AG09309 (cell line): ENCODE measurements at places on chromosomes 7 and 10.
A peak's percentile ranks its signal among the peaks of the same experiment; 100 is the strongest.

GRCh38 chr7:155247479-155248365 is 50.0 kb upstream of the INSIG1 start:
- DNase-seq: no peak

DNA sequence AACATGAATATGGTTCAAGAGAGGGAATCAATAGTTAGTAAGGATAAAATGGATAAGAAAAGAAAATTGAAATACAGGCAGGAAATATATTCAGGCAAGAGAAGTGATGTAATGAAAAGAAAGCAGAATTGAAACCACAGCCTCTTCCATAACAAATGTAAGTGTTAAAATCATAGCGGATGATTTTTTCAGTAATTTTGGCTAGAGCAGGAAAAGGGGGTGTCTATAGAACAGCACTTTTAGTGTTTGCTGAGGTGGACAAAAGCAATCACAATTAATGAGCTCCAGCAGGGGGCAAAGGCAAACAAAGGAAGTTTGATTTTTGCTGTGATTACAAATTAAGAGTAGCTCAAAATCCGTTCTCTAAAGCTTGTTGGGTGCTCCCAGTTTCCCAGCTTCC is 79.0 kb downstream of the TRIL start:
- DNase-seq: no peak

- no peak for DNase-seq
Observed at GRCh38 chr10:75408911-75409885, 7.6 kb upstream of the ZNF503 start.

GRCh38 chr10:26790221-26790995 is 70.3 kb downstream of the ABI1 start:
- peak; percentile 14 for DNase-seq

- DNase-seq: no peak
Observed at GRCh38 chr10:101625821-101626412, 37.8 kb downstream of the DPCD start.

GRCh38 chr7:131581241-131582051 is 25.0 kb upstream of the PODXL start:
- DNase-seq: no peak

- no peak for DNase-seq
Observed at GRCh38 chr10:92740762-92741161, 51.0 kb downstream of the HHEX start.

DNA sequence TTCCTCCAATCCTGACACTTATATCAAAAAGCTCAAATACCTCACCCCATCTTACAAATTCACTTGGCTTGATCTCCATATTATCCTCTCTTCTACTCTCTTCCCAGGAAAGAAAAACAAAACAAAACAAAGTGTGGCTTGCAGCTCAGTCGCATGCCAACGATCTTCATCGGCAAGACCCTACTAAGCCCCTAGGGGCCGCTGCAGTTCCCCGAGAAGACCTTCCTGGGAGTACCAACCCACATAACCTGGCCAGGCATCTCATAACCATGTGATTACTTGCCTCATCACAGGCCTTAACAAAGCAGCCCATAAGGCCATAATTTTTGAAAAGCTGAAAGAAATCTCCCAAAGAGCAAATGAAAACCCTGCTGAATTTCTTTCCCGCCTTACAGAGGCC is 103.7 kb downstream of the ZNF92 start:
- no peak for DNase-seq

GRCh38 chr10:72097448-72098300 is 9.3 kb upstream of the SPOCK2 start:
- DNase-seq: peak; percentile 80

DNA sequence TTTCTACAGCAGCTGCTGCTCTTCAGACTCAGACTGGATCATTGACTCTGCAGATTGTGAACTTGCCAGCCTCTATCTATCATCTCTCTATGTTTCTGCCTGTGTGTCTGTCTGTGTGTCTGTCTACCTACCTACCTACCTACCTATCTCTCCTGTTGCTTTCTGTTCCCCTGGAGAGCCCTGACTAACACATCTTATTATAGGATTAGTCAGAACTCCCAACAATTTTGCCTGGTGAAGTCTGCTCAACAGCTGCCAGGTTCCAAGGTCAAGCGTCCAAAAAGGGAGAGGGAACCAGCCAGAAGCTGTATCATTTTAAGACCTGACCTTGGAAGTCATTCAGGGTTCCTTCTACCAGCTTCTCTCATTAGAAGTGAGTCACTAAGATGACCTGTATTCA is 579.0 kb upstream of the DPP6 start:
- DNase-seq: no peak

- no peak for DNase-seq
Observed at GRCh38 chr10:24542314-24543270, 181.1 kb downstream of the ARHGAP21 start.

- no peak for DNase-seq
Observed at GRCh38 chr7:17274551-17275245, 23.8 kb upstream of the AHR start.

- DNase-seq: no peak
Observed at GRCh38 chr10:81866753-81867152, 8.2 kb upstream of the NRG3 start.

GRCh38 chr7:68424658-68425297 is 1173.5 kb upstream of the AUTS2 start:
- DNase-seq: no peak

DNA sequence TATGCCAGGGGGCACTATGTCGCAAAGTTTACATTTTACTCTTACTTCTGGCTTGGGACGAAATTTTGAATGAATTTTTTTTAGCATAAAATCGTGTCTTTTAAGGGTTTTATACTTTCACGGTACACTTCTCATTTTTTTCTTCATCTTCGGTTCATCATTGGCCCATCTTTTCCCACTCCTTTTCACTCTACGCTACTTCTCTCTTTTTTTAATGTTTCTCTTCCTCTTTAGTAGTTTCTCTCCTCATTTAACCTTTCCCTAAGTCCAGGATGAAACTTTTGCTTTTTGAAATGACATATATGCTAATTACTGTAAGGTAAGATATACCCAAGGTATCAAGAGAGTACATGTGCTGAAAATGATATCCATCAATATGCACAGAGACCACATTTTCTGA is 39.5 kb downstream of the C7orf33 start:
- no peak for DNase-seq

GRCh38 chr7:87592300-87592699 is 8.4 kb downstream of the ABCB1 start:
- no peak for DNase-seq

DNA sequence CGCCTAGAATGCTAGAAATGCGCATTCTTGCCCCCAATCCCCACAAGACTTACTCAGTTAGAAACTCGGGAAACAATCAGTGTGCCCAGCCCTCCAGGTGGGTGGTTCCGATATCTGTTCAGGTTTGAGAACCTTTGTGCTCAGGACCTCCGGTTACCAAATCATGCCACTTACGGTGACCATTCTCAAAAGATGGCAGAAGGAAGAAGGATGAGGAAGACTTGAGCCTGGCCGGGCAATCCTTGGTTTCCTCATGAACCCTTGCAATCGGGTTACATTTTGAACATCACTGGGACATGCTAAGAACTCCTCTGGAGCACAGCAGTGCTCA is 52.1 kb downstream of the RBM17 start:
- no peak for DNase-seq

DNA sequence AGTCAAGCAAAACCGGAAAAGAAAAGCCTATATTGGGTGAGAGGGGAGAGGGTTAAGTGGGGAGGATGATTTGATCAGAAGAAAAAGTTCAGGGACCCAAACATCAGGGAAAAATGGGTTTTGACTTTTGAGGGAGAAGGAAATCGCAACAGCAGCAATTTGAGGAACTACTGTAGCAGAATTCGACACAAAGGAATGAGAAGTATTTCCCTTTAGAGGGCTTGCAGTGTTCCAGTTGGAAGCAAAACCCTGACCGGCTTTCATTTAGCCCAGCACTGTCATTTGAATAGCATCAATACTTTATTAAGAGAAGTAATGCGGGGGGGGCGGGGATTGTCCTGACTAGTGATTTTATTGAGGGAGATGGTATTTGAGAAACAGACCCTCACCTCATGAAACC is 37.2 kb upstream of the GATA3 start:
- DNase-seq: peak; percentile 16

DNA sequence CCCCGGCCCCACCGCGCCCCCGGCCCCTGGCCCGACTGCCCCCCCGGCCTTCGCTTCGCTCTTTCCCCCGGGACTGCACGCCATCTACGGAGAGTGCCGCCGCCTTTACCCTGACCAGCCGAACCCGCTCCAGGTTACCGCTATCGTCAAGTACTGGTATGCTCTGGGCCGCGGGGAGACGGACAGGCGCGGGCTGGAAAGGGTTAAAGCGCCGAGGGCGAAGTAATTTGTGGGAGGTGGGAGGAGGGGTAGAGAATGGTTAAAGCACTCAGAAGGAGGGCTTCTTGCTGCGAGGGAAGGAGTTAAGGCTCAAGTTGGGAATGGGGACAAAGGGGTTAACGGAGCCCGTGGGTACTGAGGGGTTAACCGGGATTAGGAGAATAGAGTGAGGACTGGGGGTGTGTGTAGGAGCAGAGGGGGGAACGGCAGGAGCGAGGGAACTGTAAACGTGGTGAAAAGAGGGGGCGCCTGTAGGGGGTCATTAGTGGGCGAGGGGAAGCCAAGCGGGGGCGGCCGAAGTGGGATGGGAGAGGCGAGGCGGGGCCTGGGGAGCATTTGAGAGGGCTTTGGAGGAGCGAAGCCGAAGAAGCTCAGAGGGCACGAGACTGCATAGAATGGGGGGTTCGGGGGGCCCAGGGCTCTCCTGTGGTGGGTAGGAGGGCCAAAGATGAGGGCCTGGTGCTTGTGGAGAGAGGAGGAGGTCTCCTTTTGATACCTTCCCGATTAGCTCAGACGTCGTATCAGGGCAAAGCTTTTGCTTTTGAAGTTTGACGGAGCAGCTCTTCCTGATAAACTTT is 605 bp downstream of the SUFU start:
- no peak for DNase-seq

GRCh38 chr7:51213618-51214017 is 103.0 kb downstream of the COBL start:
- no peak for DNase-seq
